GM19239 (cell line): ENCODE measurements at places on chromosomes 5 and 9.

DNA sequence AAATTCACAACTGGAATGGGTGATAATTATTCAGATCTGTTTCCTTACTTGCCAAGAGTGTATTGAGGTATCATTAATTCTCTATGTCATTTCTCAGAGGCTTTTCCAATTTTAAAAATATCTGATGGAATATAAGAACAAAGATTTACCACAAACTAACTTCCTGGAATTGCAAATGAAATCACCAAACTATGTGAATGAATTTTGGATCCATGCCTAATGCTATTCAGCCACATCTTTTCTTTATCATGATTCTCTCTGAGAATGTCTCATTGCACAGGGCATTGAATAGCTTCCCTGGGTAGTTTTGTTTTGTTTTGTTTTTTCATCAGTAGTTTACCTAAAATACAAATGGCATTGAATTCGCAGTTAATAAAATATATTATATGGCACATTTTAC is 146.9 kb upstream of the FBN2 start:
- DNase-seq: no peak

DNA sequence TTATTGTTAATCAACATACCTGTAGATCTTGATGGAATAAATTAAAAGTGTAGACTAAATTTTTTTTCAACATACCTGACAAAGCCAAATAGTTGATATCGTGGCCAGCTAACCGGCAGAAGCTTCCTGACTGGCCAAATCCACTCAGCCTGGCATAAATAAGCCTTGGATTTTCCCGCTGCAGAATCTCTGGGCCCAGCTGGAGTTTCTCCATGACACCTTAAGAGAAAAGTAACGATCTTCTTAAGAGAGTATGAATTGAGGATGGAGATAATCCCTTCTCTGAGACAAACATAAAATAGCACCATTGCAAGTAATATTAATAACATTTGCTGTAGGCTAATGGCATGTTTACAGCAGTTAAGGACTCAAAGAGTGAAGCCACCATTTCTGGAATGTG is 2.2 kb downstream of the AMACR start:
- DNase-seq: no peak

DNA sequence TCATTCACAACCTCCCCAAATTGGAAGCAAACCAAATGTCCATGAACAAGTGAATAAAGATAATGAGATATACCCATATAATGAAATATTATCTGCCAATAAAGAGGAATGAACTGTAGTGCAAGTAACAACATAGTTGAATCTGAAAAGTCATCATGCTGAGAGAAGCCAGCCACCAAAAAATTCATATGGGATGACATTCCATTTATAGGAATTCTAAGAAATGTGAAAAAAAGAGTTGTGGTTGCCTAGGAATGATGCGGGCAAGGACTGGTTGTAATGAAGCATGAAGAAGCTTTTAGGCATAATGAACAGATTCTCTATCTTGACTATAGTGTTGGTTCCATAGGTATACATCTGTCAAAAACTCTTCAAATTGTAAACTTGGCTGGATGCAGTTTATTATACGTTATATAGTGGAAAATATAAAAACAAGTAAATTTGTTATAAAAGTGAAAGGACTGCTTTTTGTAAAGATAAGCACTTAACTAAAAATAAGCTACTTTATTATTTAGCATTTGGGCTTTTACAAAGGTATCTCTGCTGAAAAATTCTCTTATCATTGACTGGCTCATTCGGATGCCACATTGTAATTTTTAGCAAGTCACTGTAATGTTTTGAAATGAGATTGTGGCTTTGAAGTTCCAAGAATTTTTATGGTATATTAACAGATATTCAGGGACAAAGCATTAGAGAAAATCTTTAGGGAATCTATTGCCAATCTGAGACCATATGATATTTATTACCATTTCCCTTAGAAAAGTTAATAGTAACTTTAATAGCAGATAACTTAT is 21.2 kb upstream of the TTC23L start:
- DNase-seq: no peak

DNA sequence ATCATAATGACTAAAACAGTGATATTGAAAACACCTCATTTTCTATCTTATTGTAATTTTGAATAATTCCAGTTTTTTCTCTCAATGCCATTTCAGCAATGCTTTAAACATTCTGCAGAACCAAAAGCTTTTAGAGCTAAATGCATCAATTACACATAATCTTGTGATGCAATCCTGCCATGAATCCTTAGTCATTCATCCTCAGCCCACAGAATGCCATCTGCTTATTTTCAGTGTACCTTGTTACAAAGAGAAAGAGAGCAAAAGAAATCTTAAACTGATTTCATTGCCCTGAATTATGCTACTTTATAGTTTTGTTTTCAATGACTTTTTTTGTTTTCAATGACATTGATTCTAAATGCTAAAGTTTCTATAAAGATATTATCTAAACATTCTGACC is 1234.8 kb upstream of the C9orf72 start:
- no peak for DNase-seq

DNA sequence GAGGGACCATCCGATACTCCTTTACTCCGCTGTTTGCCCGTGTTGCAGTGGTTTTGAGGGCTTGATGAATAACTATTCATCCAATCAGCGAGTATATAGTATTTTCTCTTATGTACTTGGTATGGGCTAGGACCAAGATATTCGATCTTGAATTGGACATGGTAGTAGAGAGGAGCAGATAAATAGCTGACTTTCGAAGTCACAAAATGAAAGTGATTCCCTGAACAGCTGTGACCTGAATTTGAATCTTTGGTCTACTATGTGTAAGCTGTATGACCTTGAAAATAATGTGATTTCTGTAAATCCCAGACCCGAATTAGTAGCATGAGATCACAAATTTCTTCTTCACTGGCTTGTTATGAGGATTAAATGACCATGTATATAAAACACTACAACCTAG is 134.4 kb downstream of the TUSC1 start:
- no peak for DNase-seq

GRCh38 chr5:162372256-162372655 is 304.7 kb downstream of the GABRG2 start:
- DNase-seq: no peak

- no peak for DNase-seq
These were observed 96.0 kb upstream of the SLC44A1 start for GRCh38 chr9:105148328-105149006.

- DNase-seq: no peak
These were observed 5.3 kb upstream of the UBLCP1 start for GRCh38 chr5:159257629-159258283.

- no peak for DNase-seq
These were observed 20.6 kb downstream of the TCOF1 start for GRCh38 chr5:150377964-150378694.

- no peak for DNase-seq
These were observed 32.0 kb downstream of the PLAC8L1 start for GRCh38 chr5:146073239-146073900.

DNA sequence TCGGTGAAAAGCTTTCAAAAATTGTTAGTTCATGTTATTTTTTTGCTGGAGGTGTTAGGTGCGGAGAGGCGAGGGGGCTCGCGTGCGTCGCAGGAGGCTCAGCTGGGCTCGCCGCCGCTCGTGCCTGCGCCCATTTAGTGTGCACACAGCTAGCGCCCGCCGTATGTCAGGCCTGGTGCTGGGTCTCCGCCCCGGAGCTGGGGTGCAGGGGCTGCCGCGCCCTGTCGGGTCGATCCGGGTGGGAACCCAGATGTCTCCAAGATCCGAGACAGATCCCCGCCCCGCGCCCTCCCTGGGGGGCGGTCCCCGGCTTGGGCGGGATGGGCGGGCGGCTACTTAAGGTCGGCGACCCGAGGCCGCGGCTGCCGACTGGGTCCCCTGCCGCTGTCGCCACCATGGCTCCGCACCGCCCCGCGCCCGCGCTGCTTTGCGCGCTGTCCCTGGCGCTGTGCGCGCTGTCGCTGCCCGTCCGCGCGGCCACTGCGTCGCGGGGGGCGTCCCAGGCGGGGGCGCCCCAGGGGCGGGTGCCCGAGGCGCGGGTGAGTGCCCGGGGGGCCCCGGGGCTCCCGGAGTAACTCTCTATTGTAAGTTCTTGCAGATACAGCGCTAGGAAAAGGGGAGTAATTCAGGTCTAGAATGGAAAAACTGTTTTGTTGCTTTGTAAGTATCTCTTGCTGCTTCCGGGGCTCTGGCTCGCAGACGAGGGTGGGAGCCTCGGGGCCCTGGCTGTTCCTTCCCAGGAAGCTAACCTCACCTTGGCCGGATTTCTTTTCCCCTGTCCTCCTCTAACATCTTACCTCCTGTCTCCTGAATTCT is 31.7 kb downstream of the GSN start:
- peak; percentile 36 for DNase-seq

GRCh38 chr9:84254972-84255371 is 85.6 kb downstream of the SLC28A3 start:
- no peak for DNase-seq

GRCh38 chr5:37787742-37788141 is 52.1 kb downstream of the GDNF start:
- no peak for DNase-seq

DNA sequence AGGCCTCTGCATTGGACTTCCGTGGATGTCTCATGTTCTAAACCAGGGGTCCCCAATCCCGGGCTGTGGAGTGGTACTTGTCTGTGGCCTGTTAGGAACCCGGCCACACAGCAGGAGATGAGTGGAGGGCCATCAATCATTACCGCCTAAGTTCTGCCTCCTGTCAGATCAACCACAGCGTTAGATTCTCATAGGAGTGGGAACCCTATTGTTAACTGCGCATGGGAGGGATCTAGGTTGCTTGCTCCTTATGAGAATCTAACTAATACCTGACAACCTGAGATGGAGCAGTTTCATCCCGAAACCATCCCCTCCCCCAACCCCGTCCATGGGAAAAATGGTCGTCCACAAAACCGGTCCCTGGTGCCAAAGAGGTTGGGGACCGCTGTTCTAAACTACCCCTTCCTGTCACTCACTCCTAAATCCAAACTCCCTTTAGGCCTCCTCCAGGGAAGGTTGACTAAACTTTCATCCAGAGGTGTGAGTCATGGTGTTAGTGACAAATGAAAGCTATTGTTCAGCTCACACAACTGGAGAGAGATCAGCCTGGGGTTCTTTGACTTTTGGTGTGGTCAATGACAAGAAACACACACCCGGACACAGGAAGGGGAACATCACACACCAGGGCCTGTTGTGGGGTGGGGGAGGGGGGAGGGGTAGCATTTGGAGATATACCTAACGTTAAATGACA is 9.5 kb downstream of the KCNV2 start:
- DNase-seq: no peak

DNA sequence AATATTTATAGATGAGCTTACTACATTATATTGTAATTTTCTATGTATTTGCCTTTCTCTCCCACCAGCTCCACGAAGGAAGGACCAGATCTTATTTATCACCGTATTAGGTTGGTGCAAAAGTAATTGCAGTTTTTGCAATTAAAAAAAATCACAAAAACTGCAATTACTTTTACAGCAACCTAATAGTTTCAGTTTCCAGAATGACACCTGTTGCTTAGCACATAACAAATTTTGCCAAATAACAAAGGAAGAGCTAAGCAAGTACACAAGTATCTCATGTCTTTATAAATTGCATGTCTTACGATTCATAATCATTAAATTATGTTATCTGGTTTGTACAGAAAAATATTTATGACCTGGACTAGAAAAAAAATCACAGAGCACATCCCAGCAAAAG is 45.9 kb downstream of the AGXT2 start:
- no peak for DNase-seq

DNA sequence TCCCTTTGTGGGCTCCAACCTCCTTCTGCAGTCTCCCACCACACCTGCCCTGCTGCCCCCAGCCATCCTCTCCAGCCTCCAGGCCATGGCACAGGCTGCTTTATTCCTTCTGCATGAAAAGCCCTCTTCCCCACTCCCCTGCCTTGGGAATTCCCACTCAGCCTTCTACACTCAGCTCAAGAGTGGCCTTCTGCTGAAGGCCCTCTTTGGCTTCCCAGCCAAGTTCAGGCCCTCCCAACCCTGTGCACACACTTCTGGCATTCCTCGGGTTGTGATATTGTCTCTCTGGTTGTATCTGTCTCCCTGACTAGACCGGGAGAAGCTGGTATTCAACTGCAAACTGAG is 5.7 kb downstream of the SHB start:
- DNase-seq: no peak

GRCh38 chr9:137396634-137397367 is 26.2 kb downstream of the EXD3 start:
- no peak for DNase-seq
